ENCODE measurements at places on chromosomes 4 and X. TPM values are rescaled to one million over a fixed set of nuclear protein-coding genes. Genes with fewer than 3 reads are reported as not detected.

- H3K27me3 ChIP-seq, result no peaks in the 10 kb centered on the region
- H3K4me3 ChIP-seq, result no peak overlapping the region
- H3K36me3 ChIP-seq, result no peaks in the 10 kb centered on the region
Measured at GRCh38 chr4:140719686-140720085, 36.5 kb downstream of the TBC1D9 start.

- no peaks in the 10 kb centered on the region for H3K27me3 ChIP-seq
- H3K4me3 ChIP-seq, result no peak overlapping the region
- H3K36me3 ChIP-seq, result no peaks in the 10 kb centered on the region
- H3K4me1 ChIP-seq, result no peaks in the 10 kb centered on the region
Measured at GRCh38 chr4:48078425-48078824, 55.6 kb downstream of the TXK start.

DNA sequence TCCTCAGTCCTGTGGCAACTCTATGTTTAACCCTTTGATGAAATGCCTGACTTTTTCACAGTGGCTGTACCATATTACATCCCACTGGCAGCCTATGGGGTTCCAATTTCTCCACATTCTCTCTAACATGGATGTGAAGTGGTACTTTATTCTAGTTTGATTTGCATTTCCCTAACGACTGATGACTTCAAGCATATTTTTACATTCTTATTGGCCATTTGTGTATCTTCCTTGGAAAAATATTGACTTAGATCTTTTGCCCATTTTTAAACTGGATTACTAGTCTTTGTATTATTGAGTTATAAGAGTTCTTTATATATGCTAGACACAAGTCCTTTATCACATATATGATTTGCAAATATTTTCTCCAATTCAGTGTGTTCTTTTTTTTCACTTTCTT lies 2.1 kb upstream of the RAB39B start:
- H3K27me3 ChIP-seq, result no peaks in the 10 kb centered on the region
- no peak for DNase-seq
- H3K4me1 ChIP-seq, result no peaks in the 10 kb centered on the region
- H3K27ac ChIP-seq, result no peak overlapping the region

DNA sequence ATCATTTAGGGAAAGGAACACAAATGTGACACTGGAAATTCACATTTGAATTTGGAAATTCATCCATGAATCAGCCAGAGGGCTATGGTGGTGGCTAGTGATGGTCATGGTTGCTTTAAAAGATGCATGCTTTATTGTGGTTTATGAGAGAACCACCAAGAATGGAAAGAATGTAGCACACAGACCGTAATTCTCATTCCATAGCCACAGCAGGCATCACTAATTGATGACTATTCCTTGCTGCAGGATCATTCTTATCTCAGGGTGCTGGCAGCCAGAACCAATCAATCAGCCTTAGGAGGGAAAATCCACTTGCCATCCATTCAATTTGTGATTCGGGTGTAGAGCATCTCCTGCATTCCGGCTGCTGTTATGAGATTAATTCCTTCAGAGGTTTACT lies 115.6 kb downstream of the DHRSX start:
- H3K4me3 ChIP-seq, result no peak overlapping the region
- no peaks in the 10 kb centered on the region for H3K4me1 ChIP-seq
- DNase-seq, result no peak
- no peak overlapping the region for H3K27ac ChIP-seq
- H3K27me3 ChIP-seq, result no peaks in the 10 kb centered on the region
- peaks cover 5% of the 10 kb centered on the region for H3K36me3 ChIP-seq

DNA sequence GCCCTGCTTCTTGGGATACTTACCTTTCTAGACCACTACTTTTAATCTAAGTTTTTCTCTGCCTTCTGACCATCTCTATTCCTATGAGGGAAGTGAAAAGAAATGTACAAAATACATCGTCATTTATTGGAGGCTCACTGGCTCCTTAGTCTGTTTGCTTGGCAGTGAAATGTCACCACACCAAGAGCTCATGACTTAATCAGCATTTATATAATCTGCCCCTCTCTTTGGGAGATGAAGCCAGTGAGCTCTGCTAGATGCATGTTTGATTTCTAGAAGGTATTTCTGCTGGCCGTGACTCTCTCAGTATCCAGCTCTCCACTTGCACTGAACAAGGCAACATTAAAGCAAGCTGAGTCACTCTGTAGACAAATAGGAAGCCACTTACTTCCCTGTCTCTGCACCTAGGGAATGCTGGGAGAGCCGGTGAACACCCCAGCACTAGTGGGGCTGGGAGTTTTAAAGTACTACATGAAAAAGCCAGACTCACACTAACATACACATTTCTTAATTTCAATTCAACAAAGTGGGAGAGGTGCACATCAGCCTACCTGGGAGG lies 79.1 kb downstream of the MID1IP1 start:
- no peak overlapping the region for H3K4me3 ChIP-seq
- peak overlapping the region; percentile 34 for H3K27ac ChIP-seq
- H3K4me1 ChIP-seq, result no peaks in the 10 kb centered on the region
- no peaks in the 10 kb centered on the region for H3K27me3 ChIP-seq

- H3K27me3 ChIP-seq, result no peaks in the 10 kb centered on the region
- no peak for DNase-seq
- H3K27ac ChIP-seq, result peak overlapping the region; percentile 89
- no peaks in the 10 kb centered on the region for H3K4me1 ChIP-seq
- no peaks in the 10 kb centered on the region for H3K36me3 ChIP-seq
- H3K4me3 ChIP-seq, result no peak overlapping the region
Measured at GRCh38 chrX:18883961-18884765, 99.8 kb downstream of the PHKA2 start.

DNA sequence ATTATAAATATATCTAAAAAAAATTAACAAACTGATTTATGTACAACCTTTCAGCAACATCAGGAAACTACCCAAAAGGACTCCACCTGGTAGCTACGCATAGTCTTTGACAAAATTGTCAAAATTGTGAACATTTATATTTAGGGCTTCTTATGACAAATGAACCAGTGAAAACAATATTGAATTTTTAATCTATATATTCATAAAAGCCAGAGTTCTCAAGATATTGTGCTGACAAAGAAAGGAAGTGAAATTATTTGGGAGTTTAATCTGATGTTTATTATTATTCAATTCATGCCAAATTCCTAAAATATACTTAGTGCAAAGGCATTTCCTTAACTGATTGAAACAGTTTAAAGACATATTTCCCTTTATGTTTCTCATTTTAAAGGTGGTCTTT lies 5.3 kb upstream of the SULT1B1 start:
- no peaks in the 10 kb centered on the region for H3K27me3 ChIP-seq
- no peaks in the 10 kb centered on the region for H3K36me3 ChIP-seq
- DNase-seq, result no peak
- no peak overlapping the region for H3K4me3 ChIP-seq
- no peaks in the 10 kb centered on the region for H3K4me1 ChIP-seq
- H3K27ac ChIP-seq, result no peak overlapping the region

The TKTL2 gene
- total RNA-seq, result not detected

GRCh38 chr4:27149541-27150212 lies 289.0 kb downstream of the STIM2 start:
- no peaks in the 10 kb centered on the region for H3K27me3 ChIP-seq
- H3K27ac ChIP-seq, result no peak overlapping the region
- no peaks in the 10 kb centered on the region for H3K4me1 ChIP-seq

GRCh38 chrX:42093756-42094155 lies 170.4 kb upstream of the CASK start:
- H3K27me3 ChIP-seq, result no peaks in the 10 kb centered on the region
- H3K4me1 ChIP-seq, result no peaks in the 10 kb centered on the region
- H3K27ac ChIP-seq, result no peak overlapping the region
- no peak overlapping the region for H3K4me3 ChIP-seq
- no peaks in the 10 kb centered on the region for H3K36me3 ChIP-seq

GRCh38 chr4:153122855-153123254 lies 81.4 kb upstream of the TRIM2 start:
- no peaks in the 10 kb centered on the region for H3K27me3 ChIP-seq
- H3K4me1 ChIP-seq, result no peaks in the 10 kb centered on the region
- no peaks in the 10 kb centered on the region for H3K36me3 ChIP-seq
- no peak overlapping the region for H3K4me3 ChIP-seq
- no peak overlapping the region for H3K27ac ChIP-seq
- no peak for DNase-seq

The H2AZ1 gene
- total RNA-seq, result 89.6 TPM

GRCh38 chrX:74923942-74924448 lies 1.3 kb downstream of the NEXMIF start:
- no peak overlapping the region for H3K27ac ChIP-seq
- no peaks in the 10 kb centered on the region for H3K4me1 ChIP-seq
- no peaks in the 10 kb centered on the region for H3K36me3 ChIP-seq
- H3K27me3 ChIP-seq, result peaks cover 14% of the 10 kb centered on the region
- DNase-seq, result peak; percentile 22

DNA sequence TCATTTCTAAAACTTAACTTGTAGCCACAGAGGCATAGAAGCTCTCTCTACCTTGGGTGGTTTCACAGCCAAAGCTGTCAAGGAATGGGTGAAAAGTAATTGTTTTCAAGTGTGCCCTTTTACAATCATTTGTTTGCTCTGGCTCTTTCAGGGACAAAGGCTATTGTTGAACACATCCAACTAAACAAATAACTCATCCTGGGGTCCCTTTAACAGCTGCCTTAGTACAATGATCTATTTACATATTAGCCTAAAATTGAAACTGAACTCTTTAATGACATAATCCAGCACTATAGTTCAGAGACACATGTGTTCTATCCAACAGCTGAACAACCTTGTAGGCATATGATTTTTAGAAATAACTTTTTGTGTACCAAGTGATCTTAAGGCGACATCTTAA lies 3.7 kb downstream of the HHIP start:
- H3K27ac ChIP-seq, result no peak overlapping the region
- no peak for DNase-seq
- H3K27me3 ChIP-seq, result peaks cover 48% of the 10 kb centered on the region
- H3K4me3 ChIP-seq, result no peak overlapping the region
- no peaks in the 10 kb centered on the region for H3K36me3 ChIP-seq

Data from heart left ventricle (tissue), 16 donors.